NCI-H345 (cell line): ENCODE measurements at places on chromosomes 4 and X.

- DNase-seq = no peak
These were observed 62.5 kb downstream of the SEC24D start for GRCh38 chr4:118773429-118773792.

DNA sequence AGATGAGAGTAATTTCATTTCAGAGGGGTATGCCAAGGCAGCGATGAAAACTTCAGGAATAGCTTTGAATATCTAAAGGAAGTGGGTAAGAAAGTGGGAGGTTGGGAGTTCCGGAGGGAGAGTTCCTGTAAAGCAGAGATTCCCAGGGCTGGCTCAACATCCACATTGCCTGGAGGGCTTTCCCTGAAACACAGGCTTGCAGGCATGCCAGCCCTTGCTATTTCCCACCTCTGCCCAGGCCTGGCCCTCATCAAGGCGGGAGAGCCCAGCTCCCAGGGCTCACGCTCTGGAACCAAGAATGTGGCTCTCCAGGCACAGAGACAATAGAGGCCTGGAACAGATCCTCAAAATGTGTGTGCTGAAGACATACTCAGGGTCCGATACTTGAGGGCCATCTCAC lies 43.8 kb upstream of the CLDN34 start:
- no peak for DNase-seq

DNA sequence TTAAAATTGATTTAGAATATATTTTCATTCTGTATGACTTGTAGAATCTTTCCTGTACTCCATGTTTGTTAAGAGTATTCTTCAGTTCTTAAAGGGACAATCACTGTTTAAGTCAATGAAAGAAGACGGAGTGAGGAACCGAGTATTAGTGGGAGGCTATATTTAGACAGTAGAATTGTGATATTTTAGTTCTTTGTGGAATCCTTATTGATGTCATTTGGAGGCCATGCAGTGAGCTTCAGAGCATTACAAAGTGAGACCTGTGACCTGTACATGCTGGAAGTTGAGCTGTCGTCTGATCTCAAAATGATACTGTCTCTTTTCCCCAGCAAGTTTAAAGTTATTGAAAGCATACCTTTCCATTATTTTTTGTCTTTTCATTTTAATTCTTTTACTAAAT lies 394.7 kb downstream of the GALNTL6 start:
- no peak for DNase-seq

- DNase-seq = no peak
These were observed 37.7 kb upstream of the UGT2B7 start for GRCh38 chr4:69058410-69059059.

DNA sequence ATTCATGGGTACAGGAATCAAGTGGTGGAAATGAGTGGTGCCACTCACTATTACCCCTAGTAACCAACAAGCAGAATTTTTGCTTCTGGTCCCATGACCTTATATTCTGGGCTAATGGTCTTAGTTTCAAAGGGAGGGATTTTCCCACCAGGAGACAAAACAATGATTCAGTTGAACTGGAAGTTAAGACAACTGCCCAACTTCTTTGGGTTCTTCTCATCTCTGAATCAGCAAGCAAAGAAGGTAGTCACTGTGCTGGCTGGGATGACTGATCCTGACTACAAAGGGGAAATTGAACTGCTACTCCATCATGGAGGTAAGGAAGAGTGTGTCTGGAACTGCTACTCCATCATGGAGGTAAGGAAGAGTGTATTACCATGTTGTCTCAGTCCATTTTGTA lies 87.2 kb downstream of the IL13RA2 start:
- DNase-seq = no peak

DNA sequence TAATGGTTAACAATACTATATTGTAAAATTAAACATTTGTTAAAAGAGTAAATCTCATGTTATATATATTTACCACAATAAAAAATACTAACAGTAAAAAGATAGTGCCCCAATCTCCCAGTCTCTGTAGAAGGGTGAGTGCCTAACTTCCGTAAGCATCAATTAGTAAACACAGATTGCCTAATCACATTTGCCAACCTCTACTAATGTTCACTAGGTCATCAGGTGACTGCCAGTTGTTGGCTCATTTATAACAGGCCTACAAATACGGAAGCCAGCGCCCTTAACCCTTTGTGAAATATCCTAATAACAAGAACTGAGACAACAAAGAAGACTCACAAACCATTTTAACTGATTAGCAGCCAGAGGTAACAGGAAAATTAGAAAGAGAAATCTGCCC lies 345.1 kb downstream of the INPP4B start:
- no peak for DNase-seq

DNA sequence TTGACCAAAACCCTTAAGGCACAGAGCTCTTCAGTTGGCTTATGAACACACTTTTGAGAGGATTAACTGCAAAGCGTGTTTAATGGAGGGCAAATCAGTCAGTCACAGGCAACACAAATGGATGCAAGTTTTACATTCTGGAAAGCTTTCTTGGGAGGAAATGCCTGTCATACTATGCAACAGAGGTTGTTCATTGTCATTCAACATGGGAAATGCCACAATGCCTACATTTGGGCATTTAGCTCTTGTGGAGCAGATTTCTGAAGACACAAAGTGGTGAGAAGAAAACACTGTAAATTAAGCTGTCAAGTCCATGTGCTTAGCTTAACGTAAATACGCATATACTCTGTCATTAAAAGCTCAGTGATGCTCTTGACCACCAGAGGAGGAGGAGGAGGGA lies 41.1 kb downstream of the CBLL2 start:
- DNase-seq = no peak

DNA sequence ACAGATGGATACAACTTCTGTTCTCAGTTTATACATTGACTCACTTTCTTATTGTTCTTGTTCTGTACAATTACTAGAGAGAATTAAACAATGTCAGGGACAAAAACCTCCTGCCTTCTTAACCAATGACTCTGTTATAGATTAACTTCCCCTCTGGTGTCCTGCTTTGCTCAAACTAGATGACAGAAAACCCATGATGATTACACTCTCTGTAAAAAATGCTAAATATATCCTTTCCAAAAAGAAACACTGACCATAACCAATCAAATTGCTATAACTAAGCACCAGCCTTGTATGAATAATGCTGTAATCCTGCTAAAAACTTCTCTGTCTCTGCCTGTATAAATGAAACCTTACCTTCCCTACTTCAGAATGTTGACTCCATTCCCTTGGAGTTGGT lies 29.8 kb upstream of the IL13RA2 start:
- no peak for DNase-seq

DNA sequence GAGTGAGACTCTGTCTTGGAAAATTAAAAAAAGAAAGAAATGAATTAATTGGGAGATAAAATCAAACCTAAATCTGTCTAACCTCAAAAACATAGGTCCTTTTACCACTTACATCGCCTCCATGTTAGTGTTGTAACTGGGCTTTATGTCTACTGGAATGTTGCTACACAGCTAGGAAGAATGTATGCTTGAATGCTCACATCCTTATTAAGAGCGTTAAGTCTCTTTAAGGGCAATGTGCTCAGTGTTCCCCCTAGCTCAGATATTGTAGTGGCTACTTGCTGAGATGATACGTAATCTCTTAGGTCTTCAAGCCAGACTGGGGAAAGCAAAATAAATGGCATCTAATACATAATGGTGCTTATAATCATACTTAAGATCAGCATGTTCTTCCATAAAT lies 1072.8 kb downstream of the PDHA2 start:
- no peak for DNase-seq

- no peak for DNase-seq
These were observed 17.6 kb downstream of the TBL1X start for GRCh38 chrX:9482408-9482807.

DNA sequence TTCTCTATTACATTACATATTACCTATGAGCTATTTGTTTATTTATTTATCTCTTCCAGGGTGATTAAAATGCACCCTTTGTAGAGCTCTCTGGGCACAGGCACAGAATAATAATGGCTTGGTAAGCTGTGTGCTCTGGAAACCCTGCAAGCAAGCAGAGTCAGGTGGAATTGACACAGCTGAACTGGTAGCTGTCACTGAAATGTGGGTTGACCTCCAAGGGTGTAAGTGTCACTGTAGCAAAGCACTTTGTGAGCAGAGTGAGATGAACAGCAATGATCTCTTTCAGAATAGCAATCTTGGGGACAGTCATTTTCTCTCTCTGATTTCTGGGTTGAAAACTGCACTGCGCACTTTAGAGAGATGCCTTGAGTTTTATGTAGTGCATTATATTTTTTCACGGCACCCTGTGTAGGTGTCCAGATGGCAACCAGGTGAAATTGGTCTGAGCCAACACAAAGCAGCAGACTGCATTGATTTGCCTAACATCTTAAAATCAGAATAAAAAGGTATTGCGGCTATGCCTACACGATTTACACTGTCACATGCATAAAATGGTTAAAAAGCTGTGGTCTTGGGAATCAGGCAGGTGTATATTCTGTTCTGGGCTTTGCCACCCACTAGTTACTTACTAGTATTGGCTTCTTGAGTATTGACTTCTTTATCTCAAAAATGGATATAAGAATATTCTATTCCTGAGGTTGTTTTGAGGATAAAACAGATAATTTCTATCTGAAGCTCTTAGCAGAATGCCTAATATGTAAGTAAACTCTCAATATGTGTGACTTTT lies 450.3 kb downstream of the RAPGEF2 start:
- no peak for DNase-seq

DNA sequence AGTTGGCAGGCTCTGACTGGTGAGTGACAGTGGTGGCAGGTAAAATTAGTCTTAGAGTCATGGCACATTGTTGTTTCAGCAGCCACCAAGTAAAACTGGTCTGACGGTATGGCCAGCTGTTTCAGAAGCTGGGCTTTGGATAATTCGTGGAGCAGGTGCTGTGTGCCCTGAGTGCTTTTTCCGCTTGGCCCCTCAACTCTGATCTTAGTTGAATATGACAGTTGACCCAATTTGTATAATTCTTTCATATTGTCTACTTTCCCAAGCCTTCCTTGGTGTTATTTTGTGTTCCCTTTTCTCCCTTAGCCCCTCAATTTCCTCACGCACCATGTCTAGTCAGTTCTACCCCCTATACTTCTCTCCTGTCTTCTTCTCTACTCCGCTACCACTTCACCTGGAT lies 32.0 kb downstream of the CDS1 start:
- no peak for DNase-seq

DNA sequence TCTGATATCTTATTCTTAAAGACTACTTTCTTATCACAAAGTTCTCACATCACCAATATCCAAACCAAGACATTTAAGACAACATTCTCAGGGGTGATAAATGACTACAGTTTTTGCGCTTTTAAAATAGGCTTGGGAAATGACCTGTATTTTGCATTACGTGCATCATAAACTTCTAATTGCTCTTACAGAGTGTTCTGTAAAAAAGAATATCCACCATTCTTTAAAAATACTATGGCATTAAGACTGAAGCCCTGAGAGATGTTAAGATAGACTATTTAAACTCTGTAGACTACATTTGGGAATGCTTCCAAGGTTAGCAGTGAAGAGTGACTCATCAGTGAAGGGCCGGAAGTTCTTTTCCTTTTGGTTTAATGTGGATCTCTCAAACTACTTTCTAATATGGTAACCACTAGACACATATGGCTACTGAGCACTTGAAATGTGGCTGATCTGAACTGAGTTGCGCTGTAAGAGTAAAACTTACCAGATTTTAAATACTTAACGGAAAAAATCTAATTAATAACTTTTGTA lies 518.8 kb upstream of the FTHL17 start:
- no peak for DNase-seq

- DNase-seq = no peak
These were observed 124.7 kb upstream of the TLL1 start for GRCh38 chr4:165748321-165748720.

GRCh38 chrX:57528670-57529255 lies 63.0 kb upstream of the ZXDB start:
- peak; percentile 1 for DNase-seq

DNA sequence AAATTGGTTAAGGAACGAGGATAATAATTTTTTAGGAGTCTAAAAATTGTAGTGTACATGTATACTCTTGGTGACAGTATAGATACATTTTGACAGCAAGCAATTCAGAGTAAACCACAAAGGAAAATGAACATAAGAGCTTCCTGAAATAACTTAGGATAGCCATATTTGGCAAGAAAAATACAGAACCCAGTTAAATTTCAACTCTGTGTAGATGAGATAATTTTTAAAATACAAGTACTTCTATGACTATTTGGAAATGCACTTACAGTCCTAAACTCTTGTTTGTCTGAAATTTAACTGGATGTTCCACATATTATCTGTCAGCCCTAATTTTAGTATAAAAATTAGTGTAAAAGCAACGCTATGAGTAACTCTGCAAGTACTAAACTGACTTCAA lies 124.4 kb upstream of the PCDH18 start:
- DNase-seq = no peak

GRCh38 chr4:129603241-129603931 lies 507.4 kb downstream of the C4orf33 start:
- DNase-seq = no peak

DNA sequence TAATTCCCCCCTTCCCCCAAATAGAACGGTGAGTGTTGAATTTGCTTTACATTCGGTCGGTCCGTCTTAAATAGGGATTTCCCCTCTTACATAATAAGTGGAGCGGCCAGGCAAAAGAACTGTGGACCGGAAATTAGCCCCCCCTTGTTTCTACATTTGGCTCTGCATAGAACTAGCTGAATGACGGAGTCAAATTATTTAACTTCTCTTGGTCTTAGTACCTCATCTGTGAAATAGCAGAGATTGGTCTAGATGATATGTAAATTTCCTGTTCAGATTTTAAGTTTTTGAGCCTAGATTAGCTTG lies 1.3 kb downstream of the SPATA18 start:
- DNase-seq = no peak

GRCh38 chr4:113181289-113182007 lies 132.0 kb downstream of the ANK2 start:
- DNase-seq = no peak

DNA sequence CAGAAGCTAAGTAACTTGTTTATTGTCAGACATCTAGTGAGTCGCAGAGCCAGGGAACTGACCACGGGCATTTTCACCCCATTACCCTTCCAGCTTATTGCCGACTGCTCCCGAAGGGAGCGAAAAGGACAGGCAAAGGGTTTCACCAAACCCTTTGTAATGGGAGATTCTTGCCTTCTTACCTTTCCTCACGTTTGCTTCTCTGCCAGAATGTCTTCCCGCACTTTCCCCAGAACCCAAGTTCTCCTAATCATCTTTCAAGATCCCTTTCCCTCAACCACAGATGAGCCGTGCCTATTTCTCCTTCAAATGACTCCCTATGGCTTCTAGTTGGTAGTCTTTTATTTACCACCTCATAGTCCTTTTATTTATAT lies 520 bp upstream of the SRP72 start:
- no peak for DNase-seq

GRCh38 chr4:41723286-41723685 lies 25.2 kb downstream of the PHOX2B start:
- no peak for DNase-seq

DNA sequence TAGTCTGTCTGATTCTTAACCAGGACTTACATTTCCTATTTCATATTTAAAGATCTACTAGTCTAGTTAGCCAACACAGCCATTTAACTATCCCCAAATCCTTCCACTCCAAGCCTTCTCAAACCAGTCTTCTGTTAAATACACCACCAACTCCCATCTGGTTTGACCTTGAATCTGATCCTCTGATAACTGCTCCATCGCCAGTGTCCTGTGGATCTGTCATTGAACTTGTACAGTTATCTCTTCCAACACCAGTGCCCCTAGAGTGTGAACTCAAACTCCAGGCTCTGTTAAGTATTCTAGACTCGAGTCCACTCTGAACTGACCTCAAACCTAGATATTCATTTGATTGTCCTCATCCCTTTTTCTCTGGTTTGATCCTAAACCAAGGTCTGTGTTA lies 14.4 kb downstream of the WDR13 start:
- DNase-seq = no peak
